Frontal cortex (tissue), 4 donors: ENCODE measurements at places on chromosomes 2 and 18. TPM values are rescaled to one million over a fixed set of nuclear protein-coding genes. Genes with fewer than 3 reads are reported as not detected.

- peak; percentile 46 for DNase-seq
Observed at GRCh38 chr18:49565612-49566011, 3.8 kb downstream of the LIPG start.

DNA sequence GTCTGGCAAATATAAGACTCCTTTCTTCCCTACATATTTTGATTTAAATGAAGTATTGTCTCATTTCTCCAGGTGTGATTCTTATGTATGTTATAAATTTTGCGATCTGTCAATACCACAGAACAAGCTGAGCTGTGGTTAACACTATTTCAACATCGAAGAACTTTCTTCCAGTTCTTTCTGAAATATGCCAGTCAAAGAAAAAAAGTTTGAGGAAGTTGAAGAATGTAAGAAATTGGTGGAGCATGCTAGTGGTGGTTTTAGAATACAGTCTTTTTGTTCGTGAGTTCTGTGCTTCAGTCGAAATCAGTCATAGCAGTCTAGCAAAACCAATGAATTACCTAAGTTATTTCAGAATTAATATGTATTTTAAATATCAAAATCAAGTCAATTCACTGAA lies 8.6 kb upstream of the COBLL1 start:
- DNase-seq = no peak

DNA sequence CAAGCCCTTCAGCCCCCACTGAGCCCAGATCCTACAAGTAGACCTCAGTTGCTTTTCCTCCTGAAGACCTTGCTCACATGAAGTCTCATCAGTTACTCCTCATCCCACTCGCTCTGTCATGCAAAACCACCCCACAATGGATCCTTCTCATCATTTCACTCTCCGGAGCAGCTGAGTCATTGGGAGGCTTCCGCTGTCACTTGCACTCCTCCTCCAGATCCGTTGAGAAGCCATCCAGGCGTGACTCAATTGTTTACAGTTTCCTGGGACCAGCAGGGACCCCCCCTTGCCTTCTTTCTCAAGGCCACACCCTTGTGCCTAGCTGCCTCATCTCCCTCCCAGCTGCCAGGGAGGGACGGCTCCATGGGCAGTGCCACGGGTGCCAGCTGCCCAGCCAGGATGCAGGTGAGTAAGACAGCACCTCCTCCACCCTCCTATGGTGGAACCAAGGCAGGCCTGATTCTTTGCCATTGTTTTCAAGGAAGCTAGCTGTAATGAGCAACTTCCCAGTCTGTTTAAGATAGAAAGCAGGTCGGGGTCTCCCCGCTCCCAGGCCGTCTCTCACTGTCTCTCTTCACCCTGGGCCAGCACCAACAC lies 16.3 kb downstream of the GPR55 start:
- no peak for DNase-seq

CARF gene
- total RNA-seq = 20.0 TPM
